ENCODE measurements at places on chromosomes 11 and 22. TPM values are rescaled to one million over a fixed set of nuclear protein-coding genes. Genes with fewer than 3 reads are reported as not detected.
A peak's percentile ranks its signal among the peaks of the same experiment; 100 is the strongest.

GRCh38 chr11:14577835-14578529, 57.8 kb upstream of the PSMA1 start:
- DNase-seq: peak; percentile 57

DNA sequence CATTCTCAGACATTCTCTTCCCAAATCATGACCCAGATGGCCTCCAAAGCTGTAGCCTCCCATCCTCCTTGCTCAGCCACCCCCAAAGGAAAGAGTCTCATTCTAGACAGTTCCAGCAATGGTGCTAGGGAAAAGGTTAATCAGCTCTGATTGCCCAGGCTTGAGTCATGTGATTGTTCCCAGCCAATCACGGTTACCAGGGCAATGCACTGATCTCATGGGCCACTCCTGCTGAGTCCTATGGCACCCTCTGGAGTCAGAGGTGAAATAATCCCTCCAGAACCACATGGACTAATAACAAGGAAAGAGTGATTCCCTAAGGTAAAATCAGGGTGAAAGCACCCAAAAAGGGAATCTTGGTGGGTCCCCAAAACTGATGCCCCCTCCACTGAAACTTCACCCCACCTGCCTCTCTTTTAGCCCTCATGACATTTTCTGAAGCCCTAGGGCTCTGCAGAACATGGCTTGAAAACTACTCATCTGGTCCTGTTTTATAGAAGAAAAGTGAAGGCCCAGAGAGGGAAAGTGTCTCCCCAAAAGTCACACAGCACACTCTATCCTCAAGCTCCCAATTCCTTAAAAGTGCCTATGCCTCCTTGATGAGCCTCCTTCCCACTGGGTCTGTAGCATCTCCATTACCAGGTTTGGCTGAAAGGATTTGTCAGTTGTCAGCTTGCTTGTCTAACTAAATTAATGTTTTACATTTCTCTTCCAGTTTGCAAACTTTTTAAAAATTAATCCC, 203.7 kb downstream of the MN1 start:
- no peak for DNase-seq

- no peak for DNase-seq
These were observed 21.5 kb downstream of the C11orf58 start for GRCh38 chr11:16759857-16760508.

DNA sequence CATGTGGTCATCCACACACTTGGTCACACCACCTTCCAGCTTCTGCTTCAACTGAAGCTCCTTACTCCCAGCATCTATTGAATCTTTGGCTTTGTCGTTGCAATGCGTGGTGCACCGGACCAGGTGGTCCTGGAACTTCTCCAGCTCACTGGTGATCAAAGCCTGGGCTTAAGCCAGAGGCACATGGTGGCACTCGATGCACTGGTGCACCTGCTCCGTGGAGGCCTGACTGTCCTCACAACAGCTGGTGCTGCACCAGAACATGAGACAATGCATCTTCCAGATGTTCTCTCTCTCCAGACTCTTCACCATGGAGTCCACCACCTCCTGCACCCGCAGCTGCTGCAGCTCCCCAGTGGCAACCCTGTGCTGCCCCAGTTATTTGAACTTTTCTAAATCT, 56.0 kb downstream of the CELSR1 start:
- no peak for DNase-seq

- DNase-seq: no peak
These were observed 818.6 kb downstream of the FAM181B start for GRCh38 chr11:81915045-81915444.

- no peak for DNase-seq
These were observed 71.0 kb downstream of the BRD1 start for GRCh38 chr22:49756676-49757075.

DNA sequence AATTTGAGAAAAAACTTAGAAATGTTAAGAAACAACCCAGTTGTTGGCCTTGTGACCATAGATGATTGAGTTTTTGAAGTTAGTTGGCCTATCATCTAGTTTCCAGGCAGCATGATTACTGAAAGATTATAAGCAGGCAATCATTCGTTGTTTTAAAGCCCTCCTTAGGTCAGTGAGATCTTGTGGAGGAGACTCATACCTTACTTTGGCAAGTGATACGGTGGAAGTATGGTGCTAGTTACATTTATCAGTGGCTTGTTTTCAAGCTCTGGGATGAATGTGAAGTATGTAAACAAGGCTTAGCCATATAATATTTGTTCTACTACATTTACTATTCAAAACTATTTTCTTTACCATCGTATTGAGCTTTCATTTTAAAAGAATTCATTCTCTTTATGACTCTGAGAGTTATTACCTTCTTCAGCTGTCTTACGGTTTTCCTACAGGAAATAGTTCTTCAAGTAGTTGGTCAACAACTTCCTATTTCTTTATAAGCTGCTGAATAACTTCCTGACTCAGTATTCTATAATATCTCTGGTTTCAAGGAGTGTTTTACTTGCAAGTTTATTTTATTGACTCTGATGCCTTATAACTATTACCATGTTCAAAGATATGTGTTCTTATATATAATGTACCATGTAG, 7.3 kb downstream of the YAP1 start:
- no peak for DNase-seq

GRCh38 chr11:8962841-8963240, 1.4 kb downstream of the TMEM9B start:
- peak; percentile 6 for DNase-seq

DNA sequence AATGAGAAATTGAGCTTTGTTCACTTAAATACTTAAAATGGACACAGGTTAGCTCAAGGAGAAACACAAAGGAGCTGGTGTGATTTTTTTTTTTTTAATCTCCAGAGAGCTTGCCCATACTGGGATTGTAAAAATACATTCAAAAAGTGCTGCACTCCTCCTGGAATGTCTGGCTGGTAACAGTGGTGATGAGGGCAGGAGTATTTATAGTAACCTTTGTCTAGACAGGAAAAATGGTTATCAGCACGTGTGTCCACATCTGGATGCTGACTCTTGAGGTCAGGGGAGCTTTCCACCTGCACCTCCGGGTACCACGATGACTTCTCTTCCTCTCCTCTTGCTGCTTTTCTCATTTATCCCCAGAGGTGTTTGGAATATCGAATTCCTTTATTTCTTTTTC, 30.1 kb downstream of the EXT2 start:
- DNase-seq: no peak

GRCh38 chr22:17368554-17369438, 464 bp upstream of the CECR2 start:
- DNase-seq: no peak

- peak; percentile 90 for DNase-seq
These were observed 14.0 kb downstream of the PSMD13 start for GRCh38 chr11:250740-251299.

Gene OR52I2
- total RNA-seq: not detected

Gene MUC6
- total RNA-seq: not detected

Gene HEPN1
- total RNA-seq: not detected

All from natural killer cell (primary cell).